HFFc6 (cell line): ENCODE measurements at places on chromosomes 7 and 10. TPM values are rescaled to one million over a fixed set of nuclear protein-coding genes. Genes with fewer than 3 reads are reported as not detected.

MYH16 gene
- 0.06 TPM in 1 of 3 replicates, not detected in the others for total RNA-seq

RBP3 gene
- not detected in 3 replicates for total RNA-seq

DNA sequence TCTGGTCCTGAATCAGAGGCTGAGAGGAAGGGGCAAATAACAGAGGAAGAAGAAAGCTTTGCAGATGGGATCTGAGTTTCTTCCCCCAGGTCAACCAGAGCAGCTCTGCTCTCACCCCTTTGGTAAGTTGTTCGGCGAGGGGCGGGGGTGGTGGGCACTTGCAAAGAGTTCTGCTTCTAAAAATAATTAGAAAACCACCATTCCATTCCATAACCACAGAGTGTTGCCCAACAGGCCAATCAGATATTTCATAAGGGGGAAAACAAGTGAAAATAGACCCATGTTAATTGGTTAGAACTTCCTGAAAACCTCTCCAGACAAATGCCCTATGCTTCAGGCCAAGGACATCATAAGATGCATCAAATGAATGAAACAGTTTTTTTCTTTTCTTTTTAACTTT is 43.6 kb upstream of the R3HCC1L start:
- DNase-seq = no peak

- DNase-seq = peak; percentile 9
These were observed 5.2 kb downstream of the TACR2 start for GRCh38 chr10:69411476-69411875.

DNA sequence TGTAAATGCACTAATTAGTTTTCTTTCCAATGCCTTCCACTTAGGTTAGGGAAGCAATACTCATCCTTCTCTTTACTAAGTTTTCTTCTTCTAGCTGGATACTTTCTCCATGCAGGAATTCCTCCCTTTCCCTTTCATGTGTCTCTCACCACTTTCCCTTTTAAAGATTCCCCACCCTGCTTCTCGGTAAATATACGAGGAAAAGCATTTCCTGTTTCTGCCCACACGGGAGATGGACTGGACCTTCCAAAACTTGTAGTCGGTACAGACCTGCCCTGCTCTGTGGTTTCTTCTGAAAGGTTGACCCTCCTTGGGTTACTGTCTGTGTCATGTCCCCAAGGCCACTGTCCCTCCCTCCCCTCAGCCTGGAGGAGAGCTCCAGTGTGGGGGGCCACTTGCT is 58.9 kb upstream of the LYZL2 start:
- DNase-seq = no peak

- no peak for DNase-seq
These were observed 132.1 kb downstream of the MACC1 start for GRCh38 chr7:20085086-20085485.
